ENCODE measurements at places on chromosomes 1 and 21.

DNA sequence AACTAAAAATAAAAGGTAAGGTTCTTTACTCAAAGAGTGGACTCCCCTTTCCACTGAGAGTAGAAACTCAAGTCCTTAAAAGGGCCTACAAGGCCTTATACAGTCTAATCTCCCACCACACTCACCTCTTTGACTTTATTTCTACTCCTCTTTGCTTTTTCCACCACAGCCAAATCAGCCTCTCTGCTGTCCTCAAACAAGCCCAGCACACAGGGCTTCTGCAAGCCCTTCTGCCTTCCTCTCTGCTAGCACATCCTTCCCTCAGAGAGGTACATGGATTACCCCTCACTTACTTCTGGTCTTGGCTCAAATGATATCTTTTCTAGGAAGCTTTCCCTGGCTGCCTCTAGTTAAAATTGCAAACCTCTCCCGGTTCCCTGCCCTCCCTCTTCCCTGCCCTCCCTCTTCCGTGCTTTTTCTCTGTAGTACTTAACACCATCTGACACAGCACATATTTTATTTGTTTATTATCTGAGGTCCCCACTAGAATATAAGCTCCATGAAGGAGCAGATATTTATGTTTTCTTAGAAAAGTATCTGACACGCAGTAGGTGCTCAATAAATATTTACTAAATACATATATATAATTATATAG lies 1.7 kb downstream of the LYST start:
- peak; percentile 51 for DNase-seq

- peak; percentile 72 for DNase-seq
Measured at GRCh38 chr1:29703596-29704370, 467.5 kb downstream of the PTPRU start.

DNA sequence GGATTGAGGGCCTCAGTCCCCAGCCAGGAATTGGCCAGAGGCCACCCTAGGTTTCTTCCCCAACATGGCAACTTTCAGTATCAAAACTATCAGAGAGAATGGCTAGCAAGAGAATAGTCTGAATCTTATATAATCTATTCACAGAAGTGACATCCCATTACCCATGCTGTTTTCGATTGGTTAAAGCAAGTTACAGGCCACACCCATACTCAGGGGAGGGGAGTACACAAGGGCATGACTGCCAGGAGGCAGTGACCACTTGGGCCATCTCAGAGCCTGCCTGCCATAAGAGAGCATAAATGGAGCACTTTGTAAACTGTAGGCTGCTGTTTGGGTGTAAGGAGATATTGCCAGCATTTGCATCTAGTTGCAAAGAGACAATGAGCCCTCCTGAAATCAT lies 65.4 kb downstream of the FAM163A start:
- DNase-seq, result no peak

DNA sequence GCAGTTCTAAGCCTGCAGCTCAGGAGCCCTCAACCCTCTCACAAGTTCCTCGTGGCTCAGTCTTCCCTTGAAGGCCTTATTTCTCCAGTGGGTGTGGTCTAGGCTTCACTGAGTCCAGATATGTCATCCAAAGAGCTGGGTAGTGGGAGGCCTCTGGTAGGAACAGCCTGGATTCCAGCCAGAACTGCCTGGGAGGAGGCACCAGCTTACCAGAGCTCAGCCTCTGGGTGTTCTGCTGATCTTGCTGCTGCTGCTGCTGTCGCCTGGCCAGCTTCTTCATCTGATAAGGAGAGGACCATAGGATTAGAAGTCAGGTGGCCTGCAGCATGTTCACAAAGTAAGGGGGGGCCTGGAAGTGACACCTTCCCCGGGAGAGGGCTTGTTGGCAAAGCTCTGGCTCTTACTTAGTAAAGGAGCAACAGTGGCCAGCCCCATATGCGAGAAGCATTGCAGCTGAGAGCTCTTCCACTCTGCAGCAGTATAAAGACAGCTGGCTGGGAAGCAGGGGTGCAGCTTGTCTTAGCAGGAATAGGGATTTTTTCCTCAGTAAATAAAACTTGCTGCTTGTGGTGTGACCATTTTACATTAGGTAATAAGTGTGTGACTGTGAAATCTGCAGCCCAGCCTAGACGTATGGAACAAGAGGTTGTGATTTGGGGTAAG lies 148.5 kb downstream of the LMX1A start:
- DNase-seq, result no peak

DNA sequence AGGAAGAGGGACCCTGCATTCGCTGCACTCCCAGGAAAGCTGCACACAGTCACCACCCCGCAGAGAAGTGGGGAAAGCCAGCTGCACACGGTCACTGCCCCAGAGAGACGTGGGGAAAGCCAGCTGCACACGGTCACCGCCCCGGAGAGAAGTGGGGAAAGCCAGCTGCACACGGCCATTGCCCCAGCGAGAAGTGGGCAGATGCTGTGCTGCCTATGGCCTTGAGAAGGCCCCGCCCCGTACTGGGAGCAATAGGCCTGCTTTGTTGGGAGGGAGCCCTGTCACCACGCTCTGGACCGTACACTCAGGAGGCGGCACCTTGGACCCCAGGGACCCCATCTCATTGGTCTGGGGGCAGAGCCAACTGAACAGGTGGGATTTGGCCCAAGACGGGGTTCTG lies 4.3 kb upstream of the GPR153 start:
- DNase-seq, result no peak

- DNase-seq, result no peak
Measured at GRCh38 chr21:32393677-32394001, 827 bp upstream of the URB1 start.

DNA sequence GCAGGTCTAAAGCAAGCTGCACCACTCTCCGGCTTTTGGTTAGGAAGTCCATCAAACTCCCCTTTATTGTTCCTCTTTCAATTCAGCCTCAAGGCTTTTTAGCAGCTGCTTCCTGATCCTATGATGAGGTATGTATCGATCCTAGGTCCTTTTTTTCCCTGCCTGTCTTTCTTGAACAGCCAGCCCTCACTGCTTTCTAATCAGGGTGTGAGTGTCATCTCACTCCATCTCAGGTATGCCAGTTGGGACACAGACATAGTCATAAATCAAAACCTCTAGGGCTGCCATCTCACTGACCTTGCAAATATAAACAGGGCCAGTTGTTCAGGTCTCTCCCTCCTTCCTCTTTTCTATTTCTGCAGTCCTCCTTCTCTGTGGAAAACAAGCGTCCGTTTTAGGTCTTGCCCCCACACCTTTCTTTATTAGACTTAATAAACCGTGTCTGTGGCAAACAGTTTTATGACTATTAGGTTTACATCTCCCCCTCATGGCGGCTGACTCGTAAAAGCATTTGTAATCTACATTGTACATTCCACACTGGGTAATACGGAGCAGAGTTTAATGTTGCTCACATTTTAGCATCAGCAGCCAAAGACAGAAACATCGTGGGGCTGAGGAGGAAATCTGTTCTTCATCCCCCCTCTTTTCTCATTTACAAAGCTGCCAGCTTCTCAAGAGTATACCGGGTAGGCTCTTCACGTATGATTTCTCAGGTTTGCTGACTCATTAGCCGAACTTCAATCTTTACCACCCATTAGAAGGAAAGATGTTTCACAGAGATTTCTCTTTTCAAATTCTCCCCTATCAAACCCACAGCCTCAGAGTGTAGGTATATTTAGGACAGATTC lies 11.6 kb downstream of the STYXL2 start:
- no peak for DNase-seq

DNA sequence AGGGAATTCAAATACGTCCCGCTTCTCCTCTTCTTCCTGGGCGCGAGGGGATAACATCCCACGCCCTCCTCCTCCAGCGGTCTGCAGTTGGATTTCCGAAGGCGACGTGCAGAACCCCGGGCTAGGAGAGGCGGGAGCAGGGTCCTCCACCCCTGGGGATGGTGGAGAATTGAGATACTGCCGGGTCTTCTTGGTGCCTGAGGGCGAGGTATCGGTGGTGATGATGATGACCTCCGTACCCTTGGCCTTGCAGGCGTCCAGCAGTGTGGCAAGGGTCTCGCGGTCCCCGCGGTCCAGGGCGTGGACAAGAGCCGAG lies 3.2 kb upstream of the LIX1L start:
- DNase-seq, result no peak

GRCh38 chr1:244100276-244100675 lies 49.2 kb downstream of the ZBTB18 start:
- no peak for DNase-seq

DNA sequence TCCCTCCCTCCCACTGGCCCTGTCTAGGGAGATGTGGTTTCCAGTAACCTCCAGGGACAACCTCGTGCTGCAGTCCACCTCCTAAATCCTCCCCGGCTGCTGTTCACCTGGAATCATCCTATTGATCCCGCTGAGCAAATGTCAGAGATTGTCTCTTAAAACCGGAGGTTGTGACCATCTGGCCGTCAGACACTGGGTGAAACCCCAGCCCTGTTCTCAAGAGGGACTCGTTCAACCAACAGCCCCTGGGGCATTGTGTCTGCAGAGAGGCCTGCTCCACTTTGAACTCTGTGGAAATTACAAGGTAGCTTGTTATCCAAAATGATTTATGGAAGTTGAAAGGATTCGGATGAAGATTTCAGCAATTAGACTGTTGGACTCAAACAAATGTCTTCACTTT lies 498.0 kb downstream of the MATN1 start:
- DNase-seq, result no peak

DNA sequence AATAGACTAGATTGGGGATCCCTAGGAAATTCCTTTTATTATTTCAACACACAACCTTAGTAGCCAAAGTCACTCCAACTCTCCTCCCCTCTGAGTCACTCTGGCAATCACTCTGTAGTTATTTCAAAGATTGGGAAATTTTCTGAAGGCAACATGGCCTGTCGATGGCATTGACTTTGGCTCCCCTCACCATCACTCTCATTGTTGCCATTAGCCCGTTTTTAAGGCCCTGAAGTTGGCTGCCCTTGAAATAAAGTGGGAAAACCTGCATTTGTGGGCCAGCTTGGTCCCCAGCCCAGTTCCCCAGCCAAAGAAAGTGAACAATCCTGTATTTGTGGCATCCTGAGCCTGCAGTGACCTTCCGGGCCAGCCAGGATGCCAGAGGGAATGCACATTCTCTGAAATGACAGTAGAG lies 52.5 kb downstream of the CDC7 start:
- DNase-seq, result peak; percentile 87

GRCh38 chr1:35706846-35707600 lies 11.7 kb downstream of the C1orf216 start:
- no peak for DNase-seq

GRCh38 chr1:25954282-25954938 lies 43.5 kb downstream of the PAFAH2 start:
- DNase-seq, result no peak

DNA sequence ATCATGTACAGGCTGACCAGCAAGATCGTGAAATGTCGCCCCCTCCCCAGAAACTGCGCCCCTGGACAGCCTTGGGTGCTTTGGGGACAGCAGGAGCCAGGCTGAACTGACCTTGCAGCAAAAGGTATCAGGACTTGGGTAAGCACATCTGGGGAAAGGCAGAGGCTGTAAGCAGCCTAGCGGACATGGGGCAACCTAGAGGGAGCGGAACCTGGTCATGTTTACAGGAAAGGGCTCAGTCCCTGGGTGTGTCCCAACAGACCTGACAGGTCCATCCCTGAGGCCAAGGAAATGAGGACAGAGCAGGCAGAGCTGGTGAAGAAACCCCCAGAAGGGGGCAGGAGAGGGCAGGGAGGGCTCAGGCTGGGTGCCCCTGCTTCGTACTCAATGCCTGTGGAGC lies 3.1 kb upstream of the S100A8 start:
- no peak for DNase-seq

- DNase-seq, result no peak
Measured at GRCh38 chr1:160671603-160672517, 25.0 kb upstream of the SLAMF1 start.

DNA sequence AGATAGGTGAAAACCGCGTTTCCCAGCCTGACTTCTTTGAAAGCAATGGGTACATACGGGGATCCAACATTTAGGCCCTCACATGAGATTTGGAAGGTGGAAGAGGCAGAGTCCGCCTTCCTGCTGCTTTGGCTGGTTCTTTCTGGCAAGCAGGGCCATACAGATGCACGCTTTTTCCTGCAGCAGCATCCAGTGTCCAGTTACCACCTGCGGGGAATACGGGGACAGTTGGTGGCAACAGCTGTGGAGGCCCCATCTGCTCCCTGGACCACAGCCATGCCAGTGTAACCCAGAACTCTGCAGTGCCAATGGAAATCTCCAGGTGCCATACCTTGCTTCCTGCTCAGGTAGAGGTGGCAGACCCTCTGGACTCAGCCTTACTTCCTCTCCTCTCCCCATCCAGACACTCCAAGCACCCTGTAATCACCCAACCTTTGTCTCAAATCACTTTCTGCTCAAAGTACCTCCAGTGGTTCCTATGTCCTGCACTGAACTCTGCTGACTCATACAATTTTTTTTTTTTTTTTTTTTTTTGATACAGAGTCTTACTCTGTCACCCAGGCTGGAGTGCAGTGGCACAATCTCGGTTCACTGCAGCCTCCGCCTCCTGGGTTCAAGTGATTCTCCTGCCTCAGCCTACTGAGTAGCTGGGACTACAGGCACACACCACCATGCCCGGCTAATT lies 68.3 kb downstream of the SLC16A1 start:
- peak; percentile 22 for DNase-seq

DNA sequence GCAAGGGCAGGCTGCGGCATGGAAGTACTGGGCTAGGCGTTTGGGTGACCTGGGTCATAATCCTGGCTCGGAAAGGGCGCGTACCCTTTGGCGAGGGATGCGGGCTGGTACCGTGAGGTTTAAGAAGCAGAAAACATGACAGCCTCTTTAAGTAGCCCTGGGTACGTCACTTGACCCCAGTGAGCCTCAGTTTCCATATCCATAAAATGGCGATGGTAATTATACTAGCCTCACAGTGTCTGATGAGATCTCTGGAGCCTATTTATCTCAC lies 700 bp downstream of the PIGV start:
- no peak for DNase-seq

DNA sequence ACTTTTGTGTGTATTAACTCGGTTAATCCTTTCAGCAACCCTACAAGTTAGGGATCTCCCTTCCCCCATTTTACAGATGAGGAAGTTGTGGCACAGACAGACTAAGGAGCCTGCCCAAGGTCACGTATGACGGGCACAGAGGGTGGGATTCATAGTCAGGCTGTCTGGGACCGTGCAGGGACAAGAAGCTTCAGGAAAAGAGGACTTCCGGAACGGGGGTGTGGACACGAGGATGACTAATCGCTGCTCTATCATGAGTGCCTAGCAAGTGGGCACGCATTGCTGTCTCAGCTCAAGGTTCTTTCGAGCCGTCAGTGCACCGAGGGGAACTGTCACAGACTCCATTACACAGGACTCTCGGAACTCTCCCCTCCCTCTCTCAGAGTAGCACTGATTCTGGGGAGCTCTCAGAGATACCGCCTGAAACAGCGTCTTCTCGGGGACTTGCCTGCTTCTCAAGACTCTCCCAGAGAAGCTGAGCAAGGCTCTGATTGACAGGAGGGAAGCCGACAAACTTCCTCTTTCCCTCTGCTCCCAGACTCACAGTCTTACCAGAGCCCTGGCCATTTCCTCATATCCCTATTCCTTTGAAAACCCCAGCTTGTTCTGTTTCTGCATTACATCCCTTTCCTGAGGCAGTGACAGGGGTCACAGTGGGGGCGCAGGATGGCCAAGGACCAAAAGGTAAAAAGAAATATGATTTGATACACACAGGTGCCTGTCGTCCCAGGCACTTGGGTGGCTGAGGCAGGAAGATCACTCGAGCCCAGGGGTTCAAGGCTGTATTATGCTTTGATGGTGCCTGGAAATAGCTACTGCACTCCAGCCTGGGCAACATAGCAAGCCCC lies 14.4 kb downstream of the FHAD1 start:
- DNase-seq, result no peak

Data from adipocyte (in vitro differentiated cells).